Fibroblast of mammary gland (primary cell): ENCODE measurements at places on chromosomes 16 and 17.
A peak's percentile ranks its signal among the peaks of the same experiment; 100 is the strongest.

GRCh38 chr17:80789356-80789902 is 202.2 kb upstream of the CHMP6 start:
- peak; percentile 98 for DNase-seq

DNA sequence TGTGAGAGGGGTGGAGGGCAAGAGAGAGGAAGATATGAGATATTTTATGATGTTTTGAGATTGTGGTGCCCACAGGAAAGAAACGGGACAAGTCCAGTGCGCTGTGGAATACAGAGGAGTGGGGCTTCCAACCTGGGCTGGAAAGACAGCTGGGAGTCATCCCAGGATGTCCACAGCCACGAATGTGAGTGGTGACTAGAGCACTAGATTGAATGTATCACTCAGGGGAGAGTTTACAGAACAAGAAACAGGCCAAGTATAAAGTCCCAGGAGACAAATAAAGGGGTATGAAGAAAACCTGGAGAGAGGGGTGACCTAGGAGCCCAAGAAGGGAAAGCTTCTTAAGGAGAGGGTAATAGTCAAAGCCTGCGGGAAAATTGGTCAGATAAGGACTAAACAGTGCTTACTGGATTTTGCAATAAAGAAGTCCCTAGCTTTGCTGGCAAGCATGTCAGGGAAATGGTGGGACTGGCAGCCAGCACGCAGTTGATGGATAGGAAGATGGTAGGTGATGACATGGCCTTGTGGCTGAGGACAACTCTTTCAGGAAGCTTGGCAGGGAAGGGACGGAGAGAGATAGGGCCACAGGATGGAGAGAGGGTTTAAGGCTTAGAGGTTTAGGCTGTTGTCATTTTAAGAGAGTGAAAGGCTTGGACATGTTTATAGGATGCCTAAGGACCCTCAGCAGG is 114.5 kb downstream of the AXIN2 start:
- DNase-seq: peak; percentile 42

DNA sequence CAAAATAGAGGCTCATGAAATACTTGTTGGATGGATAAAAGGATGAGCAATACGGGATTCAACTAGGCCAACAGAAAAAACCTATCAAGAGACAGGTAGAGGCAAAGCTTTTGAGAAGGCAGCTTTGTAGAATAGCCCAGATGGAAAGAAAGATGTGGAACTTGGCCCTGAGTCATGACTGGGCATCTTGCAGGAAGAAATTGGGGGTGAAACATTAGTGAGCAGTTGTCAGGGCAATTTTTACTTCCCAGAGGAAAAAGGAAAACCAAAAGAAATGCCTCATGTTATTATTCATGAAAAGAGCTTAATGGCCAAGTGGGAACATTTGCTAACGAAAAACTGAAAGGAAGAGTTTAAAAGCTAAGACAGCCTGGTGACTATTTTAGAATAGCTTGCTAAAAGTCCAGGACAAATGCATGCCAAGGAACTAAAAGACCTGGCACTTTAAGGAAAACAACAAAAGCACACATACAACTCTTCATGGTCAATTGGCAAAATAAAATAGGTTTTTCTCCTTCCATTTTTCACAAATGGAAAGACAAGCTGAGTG is 180.1 kb downstream of the HS3ST3A1 start:
- peak; percentile 71 for DNase-seq

DNA sequence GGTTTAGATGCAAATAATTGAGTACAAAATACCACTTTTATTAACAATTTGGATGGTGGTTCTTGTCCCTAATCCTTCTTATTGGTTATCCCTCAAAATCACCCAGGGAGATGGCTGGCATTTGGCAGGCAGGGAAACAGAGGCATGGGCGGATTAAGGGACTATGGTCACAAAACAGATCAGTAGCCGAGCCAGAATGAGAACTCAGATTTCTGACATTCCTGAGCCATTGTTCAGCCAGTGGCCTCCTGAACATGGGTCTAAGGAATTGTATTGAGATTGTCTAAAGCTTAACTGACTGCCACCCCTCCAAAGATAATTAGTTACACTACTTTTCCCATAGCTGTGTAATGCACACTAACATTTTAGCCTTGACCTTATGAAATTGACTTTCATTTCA is 88.4 kb downstream of the CHD9NB start:
- DNase-seq: no peak

DNA sequence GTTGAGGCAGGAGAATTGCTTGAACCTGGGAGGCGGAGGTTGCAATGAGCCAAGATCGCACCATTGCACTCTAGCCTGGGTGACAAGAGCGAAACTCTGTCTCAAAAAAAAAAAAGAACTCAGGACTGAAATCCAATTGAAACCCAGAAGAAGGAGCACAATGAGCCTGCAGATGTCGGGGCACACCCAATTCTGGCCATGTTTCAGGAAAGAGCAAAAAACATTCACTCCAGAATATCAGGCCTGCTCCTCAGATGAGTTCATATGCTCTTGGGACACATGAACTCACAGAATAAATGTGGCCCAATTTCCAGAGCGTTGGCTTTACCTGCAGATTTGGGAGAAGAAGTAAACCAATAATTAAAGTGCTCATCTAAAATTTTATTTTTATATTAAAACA is 3.0 kb upstream of the CMTM2 start:
- no peak for DNase-seq

DNA sequence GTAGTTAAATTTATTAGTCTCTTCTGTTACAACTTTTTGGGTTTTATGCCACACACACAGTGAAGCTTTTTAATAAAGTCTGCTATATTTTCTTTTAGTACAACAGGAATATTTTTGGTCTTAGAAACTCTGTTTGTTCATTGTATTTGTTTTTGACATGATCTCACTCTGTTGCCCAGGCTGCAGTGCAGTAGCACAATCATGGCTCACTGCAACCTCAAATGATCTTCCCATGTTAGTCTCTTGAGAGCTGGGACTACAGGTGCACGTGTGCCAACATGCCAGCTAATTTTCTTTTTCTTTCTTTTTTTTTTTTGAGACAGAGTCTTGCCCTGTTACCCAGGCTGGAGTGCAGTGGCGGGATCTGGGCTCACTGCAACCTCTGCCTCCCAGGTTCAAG is 27.1 kb downstream of the PPM1D start:
- no peak for DNase-seq

DNA sequence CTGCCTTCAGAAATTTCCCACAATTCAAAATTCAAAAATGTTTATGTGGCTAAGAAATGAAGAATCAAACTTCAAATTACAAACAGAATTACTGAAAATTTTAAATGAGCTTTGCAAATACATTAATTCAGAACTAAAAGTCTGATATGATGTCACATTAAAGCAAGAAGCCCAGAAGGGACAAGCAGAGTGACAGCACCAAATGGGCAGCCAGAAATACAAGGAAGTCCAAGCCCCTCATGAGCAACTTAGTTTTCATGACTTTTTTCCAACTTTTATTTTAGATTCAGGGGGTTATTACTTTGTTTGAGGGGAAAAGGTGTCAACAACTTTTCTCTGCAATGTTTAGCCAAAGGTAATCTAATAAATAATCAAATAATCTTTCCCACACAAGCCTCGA is 21.5 kb downstream of the UBE2G1 start:
- no peak for DNase-seq

DNA sequence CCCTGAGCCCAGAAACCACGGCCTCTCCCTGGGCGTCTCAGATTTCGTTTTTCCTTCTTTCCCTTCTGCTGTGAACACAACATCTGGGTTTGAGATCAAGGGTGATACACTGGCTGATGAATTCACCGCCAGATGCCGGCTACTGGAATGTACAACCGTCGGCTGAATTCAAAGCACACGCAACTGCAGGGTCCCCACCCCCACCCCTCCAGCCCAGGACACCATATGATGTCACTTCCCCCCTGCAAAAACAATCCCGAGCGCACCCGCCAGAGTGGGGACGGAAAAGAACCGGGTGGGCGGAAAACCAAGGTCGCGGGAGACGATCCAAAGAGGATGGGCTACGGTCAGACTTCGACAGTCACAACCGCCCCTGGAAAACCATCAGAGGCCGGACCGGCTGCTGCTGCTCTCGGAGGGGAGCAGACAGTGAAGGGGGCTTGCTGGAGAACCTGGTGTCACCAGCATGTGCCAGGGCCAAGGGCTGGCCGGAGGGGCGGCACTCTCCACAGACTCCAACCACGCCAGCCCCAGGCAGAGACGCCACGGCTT is 23.3 kb downstream of the CEP295NL start:
- DNase-seq: peak; percentile 98

- no peak for DNase-seq
These were observed 249.4 kb downstream of the FTO start for GRCh38 chr16:53953336-53953735.

DNA sequence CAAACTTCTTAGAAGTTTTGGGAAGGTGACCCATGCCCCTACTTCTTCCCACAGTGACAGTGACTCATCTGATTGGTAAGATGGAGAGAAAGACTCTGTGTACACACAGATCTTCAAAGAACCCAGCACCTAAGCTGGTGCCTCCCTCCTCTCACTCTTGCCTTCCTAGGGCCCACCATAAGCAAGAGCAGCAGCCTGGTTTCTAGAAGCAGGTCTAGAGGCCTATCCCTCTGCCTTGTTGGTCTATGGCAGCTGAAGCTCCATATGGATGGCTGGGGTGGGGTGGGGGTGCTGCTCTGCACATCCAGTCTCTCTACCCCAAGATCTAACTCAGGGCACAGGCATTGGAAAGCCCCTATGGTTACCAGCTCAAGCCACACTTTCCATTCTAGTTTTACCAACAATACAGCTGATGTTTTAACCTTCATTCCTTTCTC is 47.5 kb downstream of the STAT3 start:
- DNase-seq: peak; percentile 34

- DNase-seq: no peak
These were observed 45.0 kb downstream of the SOST start for GRCh38 chr17:43713494-43714162.

- DNase-seq: no peak
These were observed 28.6 kb downstream of the TPPP3 start for GRCh38 chr16:67364600-67365235.

GRCh38 chr16:85898521-85899442 is at the start of gene IRF8:
TSS of gene IRF8 (plus strand) at chr16:85899162. CDS start at chr16:85903016, 3,854 bp downstream.
- no peak for DNase-seq

DNA sequence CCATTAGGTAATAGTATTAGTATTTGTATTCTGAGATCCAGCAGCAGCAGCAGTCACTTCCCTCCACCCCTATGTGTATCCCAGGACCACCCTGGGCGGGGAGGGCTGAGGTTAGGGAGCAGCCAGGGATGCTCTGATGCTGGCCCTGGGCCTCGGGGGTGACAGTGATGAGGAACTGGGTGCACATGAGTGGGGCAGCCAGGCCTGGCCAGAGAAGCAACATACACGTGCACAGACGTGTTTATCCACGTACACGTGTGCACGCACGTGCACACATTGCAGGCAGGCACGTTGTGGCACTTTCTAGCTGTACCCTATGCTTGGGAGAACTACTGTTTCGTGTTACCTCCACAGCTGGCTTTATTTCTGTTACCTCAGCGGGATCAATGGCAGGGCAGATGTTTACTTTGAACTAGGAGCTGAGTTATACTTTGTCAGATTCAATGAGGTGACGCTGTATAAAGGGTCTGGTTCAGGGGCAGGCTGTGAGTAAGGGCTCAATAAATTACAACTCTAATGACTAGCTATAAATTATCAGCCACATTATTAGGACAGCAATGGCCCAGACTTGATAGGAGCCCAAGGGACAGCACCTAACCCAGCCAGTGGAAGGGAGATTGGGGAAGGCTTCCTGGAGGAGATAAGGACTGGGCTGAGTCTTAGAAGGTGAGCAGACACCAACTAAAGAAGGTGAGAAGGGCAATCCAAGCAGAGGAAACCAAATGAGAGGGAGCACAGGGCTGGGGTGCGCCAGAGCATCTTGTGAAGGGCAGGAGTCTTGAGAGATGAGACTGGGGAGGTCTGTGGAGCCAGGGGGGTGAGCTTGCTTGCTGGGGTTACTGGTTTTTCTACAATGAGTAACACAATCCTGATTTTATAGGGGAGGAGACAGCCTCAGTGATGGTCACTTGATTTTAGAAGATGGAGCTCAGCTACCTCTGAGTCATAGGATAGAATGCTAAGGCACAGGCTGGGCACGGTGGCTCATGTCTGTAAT is 22.4 kb upstream of the CA4 start:
- DNase-seq: no peak

DNA sequence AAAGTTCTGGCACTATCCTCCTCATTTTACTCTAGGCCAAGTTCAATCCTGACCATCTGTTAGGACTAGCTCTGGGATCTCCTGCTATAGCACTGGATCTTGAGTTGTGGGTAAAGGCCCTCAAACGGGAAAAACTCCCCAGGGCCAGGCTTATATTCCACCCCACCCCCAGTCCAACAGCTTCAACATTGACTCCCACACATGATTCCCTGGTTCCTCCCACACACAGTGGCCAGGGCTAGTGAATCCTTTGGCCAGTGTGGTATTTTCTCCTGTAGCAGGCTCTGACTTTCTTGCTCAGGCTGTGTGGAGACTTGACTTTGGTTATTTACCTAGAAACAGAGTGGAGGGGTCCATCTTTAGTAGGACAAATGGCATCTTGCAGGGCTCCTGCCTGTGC is 10.3 kb upstream of the AKAP10 start:
- DNase-seq: no peak

- DNase-seq: no peak
These were observed 37.5 kb downstream of the OTOA start for GRCh38 chr16:21701271-21701670.

- peak; percentile 5 for DNase-seq
These were observed 2.8 kb downstream of the RBFOX3 start for GRCh38 chr17:79607940-79608623.

DNA sequence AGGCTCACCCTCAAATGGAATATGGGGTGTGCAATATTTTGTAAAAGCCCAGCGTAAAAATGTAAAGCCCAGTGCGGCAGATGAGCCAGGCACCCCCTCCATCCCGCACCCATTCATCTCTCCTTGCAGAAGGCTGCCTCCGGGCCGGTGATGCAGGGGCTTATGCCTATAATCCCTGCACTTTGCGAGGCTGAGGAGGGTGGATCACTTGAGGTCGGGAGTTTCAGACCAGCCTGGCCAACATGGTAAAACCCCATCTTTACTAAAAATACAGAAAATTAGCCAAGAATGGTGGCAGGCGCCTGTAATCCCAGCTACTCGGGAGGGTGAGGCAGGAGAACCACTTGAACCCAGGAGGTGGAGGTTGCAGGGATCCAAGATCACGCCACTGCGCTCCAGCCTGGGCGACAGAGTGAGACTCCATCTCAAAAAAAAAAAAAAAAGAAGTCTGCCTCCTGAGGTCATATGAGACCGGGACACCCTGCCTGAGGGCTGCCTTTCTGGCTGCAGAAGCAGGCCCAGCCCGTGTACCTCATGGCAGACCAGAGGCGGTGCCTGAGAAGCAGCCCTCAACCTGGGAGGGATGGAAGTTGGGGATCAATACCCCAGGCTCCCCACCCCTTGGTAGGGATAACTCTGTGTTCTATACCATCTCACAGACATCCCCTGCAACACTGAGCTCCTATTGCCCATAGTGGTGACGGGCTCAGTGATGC is 17.5 kb upstream of the ATP2C2 start:
- no peak for DNase-seq
